ENCODE measurements at places on chromosomes 7 and 10.

DNA sequence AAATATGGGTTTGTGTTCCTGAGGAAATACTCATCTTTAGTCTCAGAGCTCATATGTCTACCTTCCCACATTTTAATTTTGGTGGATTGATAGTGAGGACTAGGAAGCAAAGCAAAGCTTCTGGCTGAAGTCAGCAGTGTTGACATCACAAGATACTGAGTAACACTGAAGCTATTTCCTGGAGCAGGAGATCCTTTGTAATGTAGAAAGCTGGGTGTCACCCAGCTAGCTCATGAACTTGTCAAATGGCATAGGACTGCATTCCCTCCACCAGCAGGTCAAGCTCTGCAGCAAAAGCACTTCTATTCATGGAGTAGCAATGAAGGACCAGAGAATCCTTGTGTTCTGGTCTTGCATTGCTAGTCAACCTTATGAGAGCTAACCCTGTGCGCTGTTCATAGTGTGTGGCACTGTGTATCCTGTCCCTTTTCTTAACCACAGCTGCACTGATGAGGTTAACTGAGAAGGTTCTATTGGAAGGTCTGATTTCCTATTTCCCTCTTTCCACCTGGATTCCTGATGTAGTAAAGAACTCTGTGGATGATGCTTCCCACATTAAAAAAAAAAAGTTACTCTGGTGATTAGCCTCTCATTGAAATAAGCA, 94.8 kb upstream of the ZNF804B start:
- DNase-seq = no peak

- DNase-seq = peak; percentile 14
These were observed 120.4 kb downstream of the ARHGAP21 start for GRCh38 chr10:24603333-24603732.

GRCh38 chr7:124686543-124687171, 78.9 kb downstream of the GPR37 start:
- no peak for DNase-seq

DNA sequence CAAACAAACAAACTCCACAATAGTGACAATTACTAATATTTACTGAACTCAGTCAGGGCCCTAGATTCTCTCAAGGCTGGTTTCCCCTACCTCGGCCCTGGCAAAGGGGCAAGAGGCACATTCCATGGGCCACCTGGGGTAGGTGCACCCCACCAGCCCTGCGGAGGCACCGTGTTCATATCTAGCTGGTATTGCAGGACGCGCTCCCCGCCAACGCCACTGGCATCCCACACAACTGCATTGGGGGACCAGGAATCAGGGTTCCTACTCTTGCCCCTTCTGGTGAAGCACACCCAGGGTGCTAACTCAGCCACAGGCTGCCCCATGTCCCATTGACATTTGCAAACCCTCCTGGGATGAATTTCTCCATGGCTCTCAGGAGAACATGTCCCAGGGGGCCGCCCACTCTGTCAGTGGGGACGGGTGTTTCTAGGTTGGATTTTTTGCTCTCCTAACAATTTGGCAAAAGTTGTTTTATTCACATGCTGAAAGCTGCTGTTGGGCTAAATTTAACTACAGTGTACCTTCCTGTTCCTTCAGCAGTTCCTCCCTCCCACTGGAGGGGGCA, 76.7 kb downstream of the ZRANB1 start:
- no peak for DNase-seq

DNA sequence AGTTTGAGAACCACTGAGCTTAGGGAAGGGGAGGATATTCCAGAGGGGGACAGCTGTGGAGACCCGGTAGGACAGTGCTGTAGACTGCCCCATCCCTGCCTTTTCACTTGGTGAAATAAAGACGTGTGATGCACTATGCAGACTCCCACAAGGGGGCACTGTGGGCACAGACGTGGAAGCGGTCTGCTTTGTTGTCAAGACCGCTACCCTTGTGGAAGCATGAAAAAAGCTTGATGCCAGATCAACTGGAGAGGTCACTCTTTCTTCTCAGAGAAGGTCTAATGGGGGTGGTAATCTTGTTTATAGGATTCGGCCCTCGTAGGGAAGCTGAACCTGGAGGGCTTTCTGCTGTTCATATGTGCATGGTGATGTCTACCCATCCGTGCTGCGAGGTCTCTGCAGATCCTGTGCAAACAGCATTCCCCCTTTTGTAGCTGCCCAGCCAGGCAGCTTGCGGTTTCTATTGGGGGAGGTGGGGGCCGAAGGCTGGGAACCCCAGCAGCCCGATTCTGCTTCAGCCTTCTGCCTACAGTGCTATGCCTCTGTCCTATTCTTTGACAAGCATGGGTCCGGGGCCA, 13.7 kb downstream of the RPS24 start:
- peak; percentile 86 for DNase-seq

- DNase-seq = no peak
These were observed 53.1 kb downstream of the OSBPL3 start for GRCh38 chr7:24926623-24927524.

DNA sequence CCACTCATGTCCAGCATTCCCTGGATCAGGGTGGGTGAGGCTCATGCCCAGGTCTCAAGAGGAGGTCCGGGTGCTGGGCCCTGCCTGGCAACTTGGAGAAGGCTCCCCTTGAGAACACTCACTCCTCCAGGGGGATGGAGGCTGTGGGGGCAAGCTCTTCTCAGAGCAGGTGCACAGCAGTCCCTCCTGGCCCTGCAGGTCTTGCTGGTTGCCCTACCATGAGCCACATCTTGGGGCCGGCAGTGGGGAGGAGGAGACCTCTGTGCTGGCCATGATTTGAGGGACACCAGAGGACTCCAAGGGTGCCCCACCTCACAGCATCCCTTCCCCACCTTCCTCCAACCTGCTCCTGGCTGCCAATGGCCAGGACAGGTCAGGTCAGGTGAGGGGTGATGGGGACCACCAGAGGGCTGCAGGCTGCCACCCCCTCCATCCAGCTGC, 87.4 kb upstream of the RET start:
- DNase-seq = no peak

GRCh38 chr7:127064-127598, 65.2 kb upstream of the FAM20C start:
- no peak for DNase-seq

- no peak for DNase-seq
These were observed 49.9 kb upstream of the VOPP1 start for GRCh38 chr7:55622241-55622640.

DNA sequence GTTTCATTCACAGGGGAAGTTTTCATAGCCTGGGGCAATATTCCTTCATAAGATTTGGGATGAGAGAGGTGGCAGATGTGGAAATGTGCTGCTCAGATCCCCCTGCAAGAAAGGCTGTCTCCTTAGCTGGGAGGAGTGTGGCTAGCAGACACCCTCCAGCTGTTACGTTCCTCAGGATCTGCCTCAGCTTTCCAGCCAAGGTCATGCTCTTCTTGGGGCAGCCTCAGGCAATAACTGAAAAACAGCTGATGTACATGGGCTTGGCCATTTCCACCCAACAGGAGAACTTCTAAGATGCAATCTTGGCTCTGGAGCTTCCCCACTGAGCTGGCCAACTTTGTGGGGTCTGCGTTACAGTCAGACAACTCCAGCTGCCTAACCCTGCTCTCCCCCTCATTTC, 51.3 kb upstream of the SEPTIN7 start:
- DNase-seq = no peak

DNA sequence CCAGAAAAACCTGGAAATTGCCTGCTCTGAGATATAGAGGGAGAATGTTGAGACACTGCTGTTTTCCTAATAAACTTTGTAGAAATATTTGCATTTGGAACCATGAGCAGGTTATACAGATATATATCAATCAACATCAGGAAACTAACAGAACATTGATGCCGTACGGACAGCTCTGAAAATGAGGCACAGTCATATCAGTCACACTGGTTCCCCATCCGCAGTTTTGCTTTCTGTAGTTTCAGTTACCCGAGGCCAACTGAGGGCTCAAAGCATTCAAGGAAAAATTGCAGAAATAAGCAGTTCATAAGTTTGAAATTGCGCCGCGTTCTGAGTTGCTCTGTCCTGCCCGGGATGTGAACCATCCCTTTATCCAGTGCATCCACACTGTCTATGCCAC, 137.9 kb downstream of the KLF6 start:
- no peak for DNase-seq

GRCh38 chr7:25098096-25099046, 26.7 kb downstream of the CYCS start:
- peak; percentile 59 for DNase-seq

- DNase-seq = no peak
These were observed 52.9 kb upstream of the IGFBP3 start for GRCh38 chr7:45973725-45974532.

DNA sequence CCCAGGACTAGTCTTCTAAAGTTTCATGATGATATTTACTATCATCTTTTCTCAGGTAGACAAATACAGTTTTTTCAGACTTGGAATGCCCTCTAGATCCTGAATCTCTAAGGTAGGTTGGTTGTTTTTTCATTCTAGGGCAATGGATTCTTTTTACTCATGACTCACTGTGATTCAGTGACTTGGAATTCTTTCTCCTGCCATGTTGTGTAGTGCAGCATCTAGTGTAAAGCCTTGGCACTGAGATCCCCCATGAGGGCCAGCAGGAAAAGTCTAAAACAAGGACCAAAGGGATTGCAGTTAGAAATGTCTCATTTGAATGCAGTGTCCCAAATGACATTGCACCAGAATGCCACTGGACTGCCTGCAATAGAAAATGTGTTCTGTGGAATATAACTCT, 430.4 kb downstream of the NEBL start:
- no peak for DNase-seq

GRCh38 chr10:97463363-97464132, 17.6 kb downstream of the ZDHHC16 start:
- DNase-seq = peak; percentile 51

DNA sequence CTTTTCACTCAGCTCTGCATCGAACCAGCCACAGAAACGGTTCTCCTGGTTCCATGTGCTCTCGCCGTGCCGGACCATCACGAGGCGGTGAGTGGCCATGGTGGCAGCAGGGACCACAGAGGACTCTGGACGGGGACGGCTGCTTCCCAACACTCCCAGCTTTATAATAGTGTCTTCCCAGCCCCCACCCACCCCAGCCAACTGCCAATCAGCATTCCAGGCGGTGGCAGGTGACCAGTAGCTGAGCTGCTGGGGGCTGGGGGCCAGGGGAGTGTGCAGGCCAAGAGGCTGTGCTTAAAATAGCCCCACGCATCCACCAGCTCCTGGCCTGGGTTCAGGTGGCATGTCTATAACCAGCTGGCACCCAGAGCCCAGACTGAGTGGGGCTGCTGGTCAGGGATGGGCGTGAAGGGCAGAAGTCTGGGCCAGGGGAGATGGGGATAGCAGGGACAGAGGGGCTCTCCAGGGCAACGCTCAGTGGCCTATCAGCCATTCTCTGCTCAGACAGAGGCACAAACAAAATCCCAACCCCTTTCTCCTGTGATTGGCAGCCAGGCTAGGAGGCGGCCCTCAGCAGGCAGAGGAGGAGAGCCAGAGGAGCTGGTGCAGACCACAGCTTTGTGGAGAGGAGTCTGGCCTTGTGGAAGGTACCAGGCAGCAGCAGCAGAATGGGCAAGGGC, at the start of gene PGAM2:
PGAM2 (minus strand) TSS at position 137 of the 680 bp plus-strand sequence; CDS start at position 99, 38 bp downstream.
- no peak for DNase-seq

- DNase-seq = no peak
These were observed 29.9 kb downstream of the ERLIN1 start for GRCh38 chr10:100155936-100156335.

GRCh38 chr7:159215076-159215475, 70.4 kb upstream of the VIPR2 start:
- DNase-seq = no peak

- DNase-seq = peak; percentile 58
These were observed 14.0 kb downstream of the SLC29A4 start for GRCh38 chr7:5296611-5297226.

DNA sequence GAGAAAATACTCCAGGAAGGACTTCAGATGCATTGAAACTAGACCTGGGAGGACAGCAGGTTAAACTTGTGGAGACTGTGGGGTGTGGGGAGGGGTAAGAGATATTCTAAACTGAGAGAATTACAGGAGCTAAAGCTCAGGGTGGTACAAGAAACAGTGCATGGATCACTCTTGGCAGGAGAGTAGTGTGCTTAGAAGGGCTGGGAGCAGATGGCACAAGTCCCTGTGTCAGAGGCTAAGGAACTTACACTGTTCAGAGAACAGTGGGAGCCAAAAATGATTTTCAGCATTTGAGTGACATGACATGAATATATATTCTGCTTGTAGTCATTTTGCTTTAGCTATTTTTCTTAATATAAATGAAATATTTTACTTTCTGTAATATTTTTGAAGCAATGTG, 36.0 kb upstream of the LAMB1 start:
- DNase-seq = no peak

GRCh38 chr10:72954596-72955554, at the start of gene PLA2G12B:
TSS of gene PLA2G12B (minus strand) at chr10:72954806. CDS start at chr10:72954685, 121 bp downstream.
- no peak for DNase-seq

DNA sequence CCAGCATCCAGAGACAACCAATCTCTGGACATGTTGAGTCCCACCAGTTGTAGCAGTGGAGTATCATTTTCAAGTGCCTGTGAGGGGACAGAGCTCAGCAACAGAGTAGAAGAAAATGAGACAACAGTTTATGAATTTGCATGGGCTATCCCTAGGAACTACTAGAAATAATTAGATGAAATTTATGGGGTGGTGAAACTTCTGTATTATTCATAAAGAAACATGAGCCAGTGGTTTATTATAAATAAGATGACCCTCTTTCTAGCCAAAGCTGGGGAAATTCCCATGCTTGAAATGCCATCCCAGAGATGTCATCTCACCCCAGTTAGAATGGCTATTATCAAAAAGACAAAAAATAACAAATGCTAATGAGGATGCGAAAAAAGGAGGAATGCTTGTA, 55.1 kb upstream of the ITGB8 start:
- no peak for DNase-seq

DNA sequence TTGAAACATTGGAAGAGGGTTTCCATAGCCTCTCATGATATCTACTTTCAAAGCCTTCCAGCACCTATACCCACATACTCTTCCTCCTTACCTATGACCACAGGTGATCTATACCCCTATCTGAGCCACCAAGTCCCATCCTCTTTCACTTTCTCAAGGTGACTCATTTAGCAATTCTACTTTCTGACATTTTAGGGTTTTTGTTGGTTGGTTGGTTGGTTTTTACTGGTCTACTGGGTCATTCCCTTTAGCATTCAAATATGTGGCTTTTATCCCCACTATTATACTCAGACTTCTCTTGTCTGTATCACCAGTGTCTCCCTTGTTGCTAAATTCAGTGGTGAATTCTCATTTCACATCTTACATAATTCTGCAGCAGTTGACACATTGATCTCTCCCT, 130.4 kb upstream of the STEAP4 start:
- no peak for DNase-seq

DNA sequence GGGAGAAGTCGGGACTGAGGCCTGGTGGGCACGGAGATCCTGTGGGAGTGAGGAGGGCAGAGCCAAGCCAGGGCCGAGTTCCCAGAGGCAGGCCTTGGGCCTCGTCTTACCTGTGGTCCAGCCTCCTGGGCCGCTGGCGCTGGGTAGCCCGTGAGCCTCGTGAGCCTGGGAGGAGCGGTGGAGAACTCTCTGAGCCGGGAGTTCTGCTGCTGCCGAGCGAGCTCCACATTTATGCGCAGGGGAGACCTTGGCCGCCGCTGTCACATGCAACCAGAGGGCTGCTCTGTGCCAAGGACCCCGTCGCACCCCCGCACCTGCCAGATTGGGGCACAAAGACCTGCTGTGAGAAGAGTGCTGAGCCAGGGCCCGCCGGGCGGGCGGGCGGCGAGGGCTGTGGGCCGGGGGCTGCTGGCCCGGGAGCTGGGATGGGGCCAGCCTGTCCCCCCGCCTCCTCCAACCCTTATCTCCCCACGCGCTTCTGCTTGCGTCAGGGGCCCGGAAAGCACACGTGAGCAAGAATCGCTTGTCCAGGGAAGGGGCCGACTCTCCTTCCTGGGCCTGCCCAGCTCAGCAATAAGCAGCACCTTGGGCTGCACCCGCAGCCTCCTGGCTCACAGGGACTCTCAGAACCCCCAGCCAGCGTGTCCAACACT, 10.2 kb downstream of the VENTX start:
- no peak for DNase-seq

- DNase-seq = no peak
These were observed 191.6 kb downstream of the LSM5 start for GRCh38 chr7:32298408-32299132.
